ENCODE measurements at places on chromosomes 1 and 21. TPM values are rescaled to one million over a fixed set of nuclear protein-coding genes. Genes with fewer than 3 reads are reported as not detected.

DNA sequence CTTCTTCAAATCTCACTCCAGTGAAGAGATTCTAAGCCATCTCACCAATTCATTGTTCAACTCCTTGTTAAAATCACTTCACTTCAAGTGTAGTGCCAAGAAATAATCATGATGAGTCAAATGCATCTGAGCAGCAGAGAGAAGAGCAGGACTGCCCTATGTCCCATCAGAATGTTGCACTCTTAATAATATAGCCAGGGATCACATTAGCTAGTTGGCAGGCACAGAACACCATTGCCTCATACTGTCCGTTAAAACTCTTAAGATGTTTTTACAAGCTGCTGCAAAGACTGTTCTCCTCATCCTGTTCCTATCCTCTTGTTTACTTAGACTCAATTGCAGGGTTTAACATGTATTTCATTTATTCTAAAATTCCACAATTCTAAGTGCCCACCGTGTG lies 432.9 kb downstream of the PLPP3 start:
- peak; percentile 39 for DNase-seq

DNA sequence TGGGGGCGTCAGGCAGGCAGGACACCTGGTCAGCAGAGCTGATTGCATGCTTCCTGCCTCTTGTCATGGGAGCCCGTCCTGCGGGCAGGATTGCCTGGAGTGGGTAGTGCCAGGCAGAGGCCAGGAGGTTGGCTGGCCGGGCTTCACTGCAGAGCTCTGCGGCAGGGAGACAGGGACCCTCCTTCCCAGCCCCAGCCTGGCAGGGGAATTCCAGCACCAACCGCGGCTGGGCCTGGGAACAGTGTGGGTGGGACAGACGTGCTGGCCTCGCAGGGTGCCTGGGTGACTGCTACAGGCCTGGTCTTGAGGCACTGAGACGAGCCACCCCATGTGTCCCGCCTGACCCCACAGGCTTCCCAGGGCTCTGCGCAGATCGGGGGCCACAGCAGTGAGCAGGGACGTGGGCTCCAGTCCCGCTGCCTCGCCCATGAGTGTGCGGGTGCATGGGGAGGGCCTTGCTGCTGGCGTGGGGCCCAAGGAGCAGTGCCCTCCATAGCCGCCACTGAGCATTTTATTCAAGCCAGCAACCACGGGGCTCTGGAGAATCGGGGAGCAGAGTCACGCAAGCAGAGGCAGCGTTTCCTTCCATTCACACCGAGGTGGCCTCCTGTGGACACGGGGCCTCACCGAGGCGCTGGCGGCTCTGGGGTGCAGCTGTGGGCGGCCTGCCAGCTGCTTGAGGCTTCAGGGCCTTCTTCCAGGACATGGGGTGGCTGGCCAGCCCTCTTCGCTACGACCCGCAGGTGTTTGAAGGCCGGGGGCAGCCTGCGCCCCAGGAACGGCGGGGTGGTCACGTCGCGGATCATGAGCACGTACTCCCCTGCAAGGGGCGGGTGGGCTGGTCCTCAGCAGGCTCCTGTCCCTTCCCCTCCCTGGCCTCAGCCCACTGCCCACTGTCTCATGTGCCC lies 70.3 kb downstream of the MORN1 start:
- DNase-seq = no peak

DNA sequence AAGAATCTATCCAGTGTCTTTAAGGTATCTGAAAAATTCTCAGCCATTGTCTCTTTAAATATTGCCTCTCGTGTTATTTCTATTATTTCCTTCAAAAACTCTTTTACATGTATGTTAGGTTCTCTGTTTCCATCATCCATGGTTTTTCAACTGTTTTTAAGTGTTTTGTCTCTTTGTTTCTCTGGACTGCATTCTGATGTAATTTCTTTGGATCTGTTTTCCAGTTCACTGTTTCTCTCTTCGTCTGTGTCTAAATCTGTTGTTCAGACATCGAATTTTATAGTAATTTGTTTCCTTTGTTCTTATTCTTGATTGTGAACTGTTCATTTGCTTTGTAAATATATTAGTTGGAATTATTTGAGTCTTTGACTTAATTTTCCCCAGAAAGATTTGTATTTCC lies 44.1 kb downstream of the POFUT2 start:
- DNase-seq = no peak

DMBX1 gene
- not detected for total RNA-seq

SPRR5 gene
- total RNA-seq = not detected

GPR52 gene
- total RNA-seq = not detected

Data from LHCN-M2 (cell line).